T follicular helper cell (primary cell): ENCODE measurements at places on chromosomes 3 and 15.

DNA sequence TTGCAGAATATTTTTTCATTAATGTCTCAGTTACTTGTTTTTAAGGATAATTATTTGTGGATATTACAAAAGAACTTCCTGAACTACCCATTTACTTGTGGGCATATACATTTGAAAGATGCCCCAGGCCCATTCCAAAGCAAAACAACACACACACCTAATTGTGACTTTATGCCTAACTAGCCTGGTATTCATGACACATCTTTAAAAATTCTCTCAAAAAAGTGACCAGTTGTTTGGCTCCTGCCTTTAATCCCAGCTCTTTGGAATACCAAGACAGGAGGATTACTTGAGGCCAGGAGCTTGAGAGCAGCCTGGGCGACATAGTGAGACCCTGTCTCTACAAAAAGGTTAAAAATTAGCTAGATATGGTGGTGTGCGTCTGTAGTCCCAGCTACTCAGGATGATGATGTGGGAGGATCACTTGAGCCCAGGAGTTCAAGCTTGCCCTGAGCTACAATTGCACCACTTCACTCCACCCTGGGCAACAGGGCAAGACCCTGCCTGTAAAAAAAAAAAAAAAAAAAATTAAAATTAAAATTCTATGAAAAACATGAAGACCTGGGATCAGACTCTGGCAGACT, 51.7 kb upstream of the SLC4A7 start:
- no peak for DNase-seq

DNA sequence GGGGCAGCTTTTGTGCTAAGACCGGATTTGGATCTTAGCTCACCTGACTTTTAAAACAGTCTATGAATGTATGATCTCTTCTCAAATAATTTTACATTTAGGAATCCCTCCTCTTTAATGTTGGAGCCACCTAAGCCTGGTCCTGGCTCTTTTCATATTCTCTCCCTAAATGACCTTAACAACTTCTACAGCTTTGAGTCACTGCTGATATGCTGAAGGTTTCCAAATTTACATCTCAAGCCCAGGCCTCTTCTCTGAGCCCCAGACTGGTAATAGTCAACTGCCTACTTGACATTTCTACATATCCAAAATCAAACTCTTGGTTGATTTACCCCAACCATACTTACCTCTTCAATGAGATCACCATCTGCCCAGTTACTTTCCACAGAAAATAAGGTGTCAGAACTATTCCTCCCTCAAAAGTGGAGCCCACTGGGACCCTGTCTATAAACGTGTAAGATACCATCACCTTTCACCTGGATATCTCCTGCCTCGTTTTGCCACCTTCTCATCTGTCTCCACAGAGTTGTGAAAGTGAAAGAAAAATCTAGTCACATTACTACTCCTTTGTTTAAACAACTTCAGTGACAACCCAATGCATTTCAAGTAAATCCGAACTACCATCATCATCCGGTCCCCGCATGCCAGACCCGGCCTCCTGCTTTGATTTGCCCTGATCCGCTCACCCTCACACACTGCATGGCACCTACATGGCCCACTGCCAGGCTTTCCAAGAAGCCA, 48.8 kb downstream of the UBP1 start:
- no peak for DNase-seq

DNA sequence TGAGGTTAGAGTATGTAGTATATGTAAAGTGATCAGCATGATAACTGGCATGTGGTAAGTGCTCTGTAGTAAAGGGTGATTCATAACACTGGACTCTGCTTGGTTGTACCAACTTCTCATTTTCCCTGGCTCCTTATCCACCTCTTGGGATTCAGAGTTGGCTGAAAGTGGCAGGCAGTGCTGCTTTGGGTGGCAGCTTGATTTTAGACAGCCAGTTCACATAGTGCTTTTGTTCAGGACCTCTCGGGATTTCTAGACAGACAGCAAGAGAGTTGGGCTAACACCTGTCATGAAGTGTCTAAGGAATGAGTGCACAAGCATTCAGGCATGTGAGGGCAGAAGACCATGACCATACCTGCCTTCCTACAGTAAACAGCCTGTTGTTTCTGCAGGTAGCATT, 69.0 kb downstream of the RBM6 start:
- DNase-seq = no peak

DNA sequence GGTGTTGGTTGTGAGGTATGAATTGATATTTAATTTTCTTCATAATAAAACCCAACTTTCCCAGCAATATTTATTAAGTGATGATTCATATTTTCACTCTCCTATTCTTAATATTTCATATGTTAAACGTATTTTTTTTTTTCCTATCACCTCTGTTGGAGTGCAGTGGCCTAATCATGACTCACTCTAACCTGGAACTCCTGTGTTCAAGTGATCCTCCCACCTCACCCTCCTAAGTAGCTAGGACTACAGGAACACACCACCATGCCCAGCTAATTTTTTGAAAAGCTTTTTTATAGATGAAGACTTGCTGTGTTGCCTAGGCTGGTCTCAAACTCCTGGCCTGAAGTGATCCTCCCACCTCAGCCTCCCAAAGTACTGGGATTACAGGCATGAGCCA, 8.6 kb downstream of the PARP15 start:
- DNase-seq = no peak

GRCh38 chr3:132605374-132605792, 8.3 kb downstream of the ACKR4 start:
- no peak for DNase-seq

DNA sequence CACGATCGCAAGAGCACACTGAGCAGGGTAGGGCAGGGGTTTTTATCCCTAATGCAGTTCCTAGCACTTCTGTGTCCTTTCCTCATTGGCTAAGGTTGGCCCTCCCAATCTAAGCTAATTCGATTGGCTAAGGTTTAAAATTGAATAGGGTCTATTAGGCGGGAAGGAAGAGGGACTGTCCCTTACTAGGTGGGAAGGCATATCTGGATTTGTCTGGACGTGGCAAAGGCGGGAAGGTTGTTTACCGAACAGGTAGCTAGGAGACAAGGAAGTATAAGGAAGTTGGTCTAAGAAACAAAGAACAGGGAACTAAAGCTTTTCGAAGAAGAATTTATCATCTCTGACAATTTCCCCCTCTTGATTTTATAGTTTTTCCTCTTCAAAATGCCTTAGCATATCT, 24.8 kb upstream of the ATG7 start:
- DNase-seq = no peak

DNA sequence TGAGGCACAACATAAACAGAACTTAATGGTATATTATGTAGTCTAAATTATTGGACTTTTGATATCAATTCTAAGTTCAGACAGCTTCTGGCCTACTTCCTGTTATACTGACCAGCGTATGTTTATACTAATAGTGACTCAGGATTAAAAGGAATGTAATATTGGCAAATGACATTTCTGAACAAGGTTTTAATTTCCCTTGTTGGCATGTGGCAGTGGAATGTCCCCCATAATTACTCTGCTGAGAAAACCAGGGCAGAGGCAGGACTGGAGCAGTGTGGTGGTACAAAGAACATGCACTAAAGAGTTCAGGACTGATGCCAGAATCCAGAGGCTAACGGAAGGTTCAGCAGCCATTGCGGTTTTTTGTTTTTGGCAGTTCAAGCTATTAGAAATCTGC, 184.0 kb downstream of the KCNAB1 start:
- DNase-seq = no peak

GRCh38 chr15:85865070-85865684, 70.5 kb upstream of the KLHL25 start:
- no peak for DNase-seq

GRCh38 chr15:61031532-61031931, 197.6 kb downstream of the RORA start:
- DNase-seq = no peak

- DNase-seq = no peak
Observed at GRCh38 chr3:126098391-126098858, 14.5 kb upstream of the SLC41A3 start.

DNA sequence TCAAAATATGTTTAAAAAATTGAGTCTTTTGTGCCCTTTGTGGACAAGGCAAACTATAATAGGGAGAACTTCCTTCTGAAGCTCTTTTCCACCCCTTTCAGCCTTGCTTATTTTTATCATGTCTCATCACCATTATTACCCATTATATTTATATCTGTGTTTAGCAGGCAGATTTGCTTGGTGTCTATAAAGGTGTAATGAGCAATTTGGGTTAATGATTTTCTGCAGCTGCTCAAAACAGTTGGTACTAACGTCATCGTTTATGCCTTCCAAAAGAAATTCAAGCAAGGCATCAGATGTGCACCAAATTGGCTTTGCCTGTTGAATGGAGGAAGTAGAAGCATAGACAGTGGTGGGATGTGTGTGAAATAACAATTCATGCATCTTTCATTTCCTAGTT, 483.7 kb upstream of the SGO1 start:
- DNase-seq = no peak

GRCh38 chr15:40875991-40876730, 2.1 kb upstream of the RHOV start:
- no peak for DNase-seq

DNA sequence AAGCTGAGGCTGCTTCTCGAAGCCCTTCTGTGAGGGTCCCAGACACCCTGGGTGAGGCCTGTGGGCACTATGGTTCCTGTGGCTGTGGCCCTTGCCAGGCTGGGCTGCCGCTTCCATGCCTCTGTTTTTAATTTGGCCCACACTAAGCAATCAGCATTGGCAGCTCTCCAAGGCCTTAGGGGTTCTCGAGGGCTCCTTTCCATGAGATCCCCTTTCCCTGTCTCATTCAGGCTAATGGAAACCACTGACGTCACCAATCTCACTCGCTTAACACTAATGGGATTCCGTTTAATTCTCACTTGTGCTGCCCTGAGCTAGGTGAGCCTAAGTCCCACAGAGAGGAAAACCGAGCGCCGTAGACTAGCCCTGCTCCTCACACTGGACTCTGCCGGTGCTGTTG, 60.2 kb upstream of the RAB6B start:
- DNase-seq = no peak

DNA sequence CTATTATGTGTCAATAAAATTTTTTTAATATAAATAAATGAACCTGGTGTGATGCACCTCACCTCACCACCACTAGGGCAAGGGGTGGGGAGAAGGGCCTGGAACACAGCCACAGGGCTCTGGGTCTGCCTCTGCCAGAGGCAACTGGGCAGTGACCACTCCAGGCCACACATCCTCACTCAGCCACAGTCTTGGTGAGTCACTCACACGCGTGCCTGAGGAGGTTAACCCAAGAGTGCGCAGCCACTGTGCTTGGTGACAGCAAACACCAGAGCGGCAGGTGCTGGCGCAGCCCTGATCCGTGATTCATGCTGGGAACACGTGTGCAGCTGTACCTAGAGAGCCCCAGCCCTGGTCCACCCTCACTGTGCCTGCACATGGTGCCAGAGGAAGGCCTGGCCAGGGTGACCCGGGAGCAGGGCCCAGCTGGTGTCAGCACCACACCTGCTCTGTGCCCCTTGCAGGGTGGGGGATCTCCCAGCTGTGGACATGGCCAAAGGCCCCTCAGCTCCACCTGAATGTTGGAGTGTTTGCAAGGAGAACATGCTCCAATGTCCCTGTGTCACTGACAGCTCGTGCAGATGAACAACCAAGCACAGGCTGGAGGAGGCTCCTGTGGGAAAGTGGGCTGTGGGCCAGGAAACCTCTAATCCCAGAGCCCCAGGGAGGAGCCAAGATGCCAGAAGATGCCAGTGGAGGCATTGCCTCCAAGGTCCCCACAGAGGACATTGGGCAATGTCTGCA, 2.1 kb downstream of the SLC41A3 start:
- DNase-seq = no peak

- no peak for DNase-seq
Observed at GRCh38 chr3:126342991-126343648, 14.1 kb downstream of the KLF15 start.

DNA sequence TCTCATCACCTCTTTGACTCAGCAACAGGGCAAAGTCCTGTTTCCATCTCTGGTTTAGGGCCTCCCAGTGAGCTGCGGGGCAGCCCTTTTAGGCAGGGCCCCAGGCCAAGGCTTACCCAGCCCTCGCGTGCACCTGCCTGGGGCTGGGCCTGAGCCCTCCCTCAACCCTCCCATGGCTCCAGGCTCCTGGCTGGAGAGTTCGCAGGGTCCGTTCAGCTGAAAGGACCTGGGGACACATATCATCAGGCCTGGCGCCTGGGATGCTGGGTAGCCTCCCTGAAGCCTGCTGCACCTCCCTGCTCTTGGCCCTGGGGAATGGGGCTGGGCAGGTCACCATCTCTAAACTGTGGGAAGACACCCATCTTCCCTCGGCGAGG, 29.7 kb downstream of the HDAC11 start:
- no peak for DNase-seq

- DNase-seq = no peak
Observed at GRCh38 chr15:45884289-45884688, 249.5 kb downstream of the SQOR start.

- DNase-seq = no peak
Observed at GRCh38 chr3:124963755-124964154, 29.2 kb upstream of the MUC13 start.

GRCh38 chr3:48561045-48561736, 2.4 kb downstream of the UCN2 start:
- no peak for DNase-seq

- no peak for DNase-seq
Observed at GRCh38 chr3:12752102-12752501, 7.0 kb downstream of the TMEM40 start.

GRCh38 chr15:70416829-70417228, 319.1 kb upstream of the TLE3 start:
- DNase-seq = no peak

DNA sequence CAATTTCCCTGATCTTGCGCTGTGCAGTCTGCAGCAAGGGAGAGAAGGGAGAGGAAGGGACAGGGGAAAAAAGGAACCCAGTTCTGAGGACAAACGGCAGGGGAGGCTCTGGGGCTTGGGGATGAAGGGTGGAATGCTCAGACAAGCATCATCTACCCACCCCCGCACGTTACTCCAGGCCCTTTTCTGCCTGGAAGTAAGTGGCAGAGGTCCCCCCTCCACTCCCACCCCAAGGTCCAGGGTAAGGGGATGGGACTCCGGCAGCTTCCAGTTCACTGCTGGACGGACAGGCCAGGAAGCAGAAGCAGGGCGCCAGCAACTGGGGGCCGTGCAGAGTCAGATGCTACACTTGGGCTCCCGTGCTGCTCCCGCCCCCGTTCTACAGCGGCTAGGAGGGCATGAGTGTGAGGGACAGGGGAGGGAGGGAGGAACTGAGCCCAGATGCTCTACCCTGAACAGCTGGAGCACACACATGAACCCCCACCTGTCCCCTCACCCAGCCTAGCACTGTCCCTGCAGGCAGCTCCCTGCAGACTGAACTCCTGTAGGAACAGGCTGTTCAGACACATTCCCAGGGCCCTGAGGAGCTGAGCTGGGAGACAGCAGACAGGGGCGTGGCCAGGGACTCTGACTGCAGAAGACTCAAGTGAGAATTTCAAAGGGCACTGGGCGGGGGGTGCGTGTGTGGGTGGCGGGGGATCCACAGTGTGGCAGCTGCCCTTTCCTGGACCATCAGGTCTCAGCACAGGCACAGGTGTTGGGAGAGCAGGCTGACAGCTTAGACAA, 59.7 kb downstream of the SENP2 start:
- no peak for DNase-seq
